Endothelial cell of umbilical vein (primary cell): ENCODE measurements at places on chromosomes 12 and 14.
A peak's percentile ranks its signal among the peaks of the same experiment; 100 is the strongest.

DNA sequence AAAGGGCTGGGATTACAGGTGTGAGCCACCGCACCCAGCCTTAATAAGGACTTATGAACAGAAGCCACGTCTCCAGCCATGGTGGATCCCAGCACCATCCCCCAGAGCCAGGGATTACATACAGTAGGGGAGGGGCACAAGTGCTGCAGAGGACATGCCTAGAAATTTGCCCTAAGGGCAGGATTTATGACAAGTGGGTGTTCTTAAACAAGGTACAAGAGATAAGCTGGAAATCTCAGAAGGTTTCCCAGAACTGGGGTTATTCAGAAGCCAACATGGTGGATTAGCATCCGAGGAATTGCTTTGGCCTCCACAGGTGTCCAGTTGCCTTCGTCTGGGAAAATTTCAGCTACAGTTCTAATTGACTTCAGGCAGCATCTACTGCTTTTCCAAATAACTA is 114.4 kb upstream of the EGLN3 start:
- no peak for DNase-seq

- peak; percentile 73 for DNase-seq
These were observed 871 bp upstream of the COQ5 start for GRCh38 chr12:120529641-120530417.

DNA sequence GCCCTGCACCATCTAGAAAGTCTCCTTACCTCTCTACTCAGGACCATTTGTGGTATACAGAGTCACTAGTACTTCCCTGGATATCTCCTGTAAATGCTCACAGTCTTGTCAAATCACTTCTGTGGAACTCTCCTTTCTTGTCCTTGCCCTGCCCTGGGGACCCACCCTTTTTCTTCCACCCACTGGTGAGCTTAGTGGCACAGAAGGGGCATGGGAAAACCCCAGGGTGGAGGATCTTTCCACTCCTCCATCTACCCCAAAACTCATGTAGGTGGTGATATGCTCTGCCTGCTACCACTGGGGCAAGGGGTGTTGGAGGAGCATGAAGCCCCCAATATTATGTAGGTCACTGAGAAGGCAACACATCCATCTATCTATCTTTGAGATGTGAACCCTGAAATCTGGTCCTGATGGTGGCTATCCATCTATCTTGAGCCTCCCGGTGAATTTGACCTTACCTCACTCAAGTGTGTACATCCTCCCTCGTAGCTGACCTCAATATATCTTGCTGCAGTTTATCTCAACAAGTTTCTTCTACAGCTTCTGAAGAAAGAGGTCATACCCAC is 943 bp downstream of the TESPA1 start:
- no peak for DNase-seq

DNA sequence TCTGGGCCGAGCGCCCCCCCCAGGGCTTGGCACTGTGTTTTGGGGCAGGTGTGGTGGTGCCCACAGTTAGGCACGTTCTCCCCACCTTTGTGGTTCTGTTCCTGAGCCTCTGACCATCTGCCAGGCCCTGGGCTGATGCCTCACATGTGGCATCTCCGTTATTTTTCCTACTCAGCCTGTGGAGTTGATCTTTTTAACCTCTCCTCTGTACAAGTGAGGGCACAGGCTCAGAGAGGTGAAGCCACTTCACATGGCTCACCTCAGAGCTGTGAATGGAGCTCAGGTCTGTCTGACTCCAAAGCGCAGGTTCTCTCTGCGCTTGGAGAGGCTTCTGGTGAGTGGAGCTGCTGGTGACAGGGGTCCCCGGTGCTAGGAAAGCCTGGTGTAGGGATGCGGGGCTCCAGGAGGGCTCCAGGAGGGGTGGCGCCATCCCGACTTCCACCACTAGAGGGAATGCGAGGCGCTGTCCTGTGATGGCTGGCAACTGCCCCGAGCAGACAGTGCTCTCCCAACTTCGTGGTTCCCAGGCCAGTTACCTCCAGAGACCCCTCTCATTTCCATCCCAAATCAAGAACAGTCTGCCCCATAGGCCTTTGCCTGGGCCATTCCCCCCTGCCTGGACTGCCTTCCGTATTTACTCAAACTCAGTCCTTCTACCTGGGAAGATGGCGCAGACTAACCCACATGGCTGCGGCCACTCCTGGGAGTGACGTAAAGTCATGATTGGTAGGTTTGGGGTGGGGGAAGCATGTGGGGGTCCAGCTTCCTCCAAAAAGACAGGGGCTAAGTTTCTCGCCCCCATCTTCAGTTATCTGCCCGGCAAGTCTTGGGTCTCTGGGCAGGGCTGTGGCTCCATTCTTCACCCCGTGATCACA is 9.9 kb downstream of the BCL7A start:
- DNase-seq: peak; percentile 45

GRCh38 chr14:100438271-100438670 is 115.1 kb downstream of the SLC25A47 start:
- no peak for DNase-seq

DNA sequence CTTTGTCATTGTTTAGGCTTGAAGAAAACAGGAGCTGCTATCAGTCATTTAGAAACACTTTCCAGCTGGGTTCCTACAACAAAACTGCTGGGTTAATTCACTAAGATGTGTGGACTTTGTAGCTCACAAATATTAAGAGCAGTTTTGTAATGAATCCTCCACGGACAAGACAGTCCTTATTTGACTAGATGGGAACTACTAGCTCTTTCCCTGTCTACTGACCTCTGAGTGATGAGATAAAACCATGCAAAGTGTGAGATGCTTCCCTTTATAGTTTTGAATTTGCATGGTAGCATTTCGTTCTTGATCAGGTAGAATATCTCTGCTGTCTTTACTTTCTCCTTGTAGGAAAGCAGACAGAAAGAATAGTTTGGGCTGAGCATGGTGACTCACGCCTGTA is 72.9 kb upstream of the STXBP6 start:
- no peak for DNase-seq

GRCh38 chr12:13599176-13599575 is 382.2 kb downstream of the GRIN2B start:
- no peak for DNase-seq

GRCh38 chr12:46487567-46488131 is 115.1 kb upstream of the SLC38A2 start:
- no peak for DNase-seq

GRCh38 chr12:67243260-67243659 is 25.9 kb upstream of the CAND1 start:
- DNase-seq: no peak

- no peak for DNase-seq
These were observed 1133.0 kb downstream of the VRK1 start for GRCh38 chr14:97930166-97930565.

DNA sequence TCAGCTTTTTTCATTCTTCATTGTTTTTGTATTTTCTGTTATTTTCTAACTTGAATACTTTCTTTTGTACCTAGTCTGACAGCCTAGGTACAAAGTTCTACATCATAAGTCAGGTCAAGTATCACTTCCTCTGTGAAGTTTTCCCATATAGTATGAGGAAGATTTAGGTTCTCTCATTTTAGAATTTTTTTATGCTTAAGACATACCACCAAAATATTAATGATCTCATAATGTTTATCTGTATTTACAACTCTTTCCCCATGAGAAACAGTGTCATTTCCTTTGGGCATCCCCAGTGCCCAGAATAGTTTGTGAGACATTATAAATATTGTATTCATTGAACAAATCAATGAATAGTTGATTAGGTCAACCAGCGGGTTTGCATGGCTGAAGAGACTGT is 3.1 kb upstream of the ATF7IP start:
- DNase-seq: peak; percentile 14

DNA sequence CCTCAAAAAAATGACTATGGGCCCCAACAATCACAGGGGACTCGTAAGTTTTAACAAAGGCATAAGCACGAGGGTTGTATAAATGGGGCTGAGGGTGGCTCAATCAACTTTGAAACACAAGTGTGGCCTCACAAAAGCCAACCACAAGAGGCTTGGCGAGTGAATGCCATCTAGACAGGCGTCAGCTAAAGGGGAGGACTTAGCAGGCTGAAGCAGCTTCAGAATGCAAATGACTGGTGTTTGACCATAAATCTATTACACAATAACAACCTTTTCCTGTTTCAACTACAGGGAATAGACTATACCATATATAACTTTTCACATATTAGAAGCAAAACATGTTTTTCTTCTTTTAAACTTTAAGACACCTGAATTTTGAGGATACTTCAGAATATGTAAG is 777.9 kb downstream of the FSCB start:
- no peak for DNase-seq
